ENCODE measurements at places on chromosomes 3 and 15.

DNA sequence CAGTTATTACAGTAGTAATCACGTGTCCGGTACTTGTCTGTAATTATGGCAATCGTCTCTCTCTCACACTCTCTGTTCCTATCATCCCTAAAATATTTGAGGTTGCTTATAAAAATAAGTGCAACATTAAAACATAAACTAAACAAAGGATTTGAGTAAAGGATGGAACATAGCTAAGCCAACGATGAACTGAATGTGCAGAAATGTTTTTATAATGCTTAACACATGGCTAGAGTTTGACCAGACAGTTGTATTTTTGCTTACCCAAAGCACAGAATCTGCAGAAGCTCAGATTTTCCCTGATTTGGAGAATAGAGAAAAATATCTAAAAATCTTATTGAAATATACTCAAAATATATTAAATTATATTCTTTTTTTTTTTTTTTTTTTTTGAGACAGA is 1030.9 kb downstream of the NAALADL2 start:
- DNase-seq: no peak

- DNase-seq: no peak
Measured at GRCh38 chr3:10928961-10929471, 63.5 kb upstream of the SLC6A1 start.

GRCh38 chr3:188904670-188905069 is 267.1 kb upstream of the TPRG1 start:
- no peak for DNase-seq

DNA sequence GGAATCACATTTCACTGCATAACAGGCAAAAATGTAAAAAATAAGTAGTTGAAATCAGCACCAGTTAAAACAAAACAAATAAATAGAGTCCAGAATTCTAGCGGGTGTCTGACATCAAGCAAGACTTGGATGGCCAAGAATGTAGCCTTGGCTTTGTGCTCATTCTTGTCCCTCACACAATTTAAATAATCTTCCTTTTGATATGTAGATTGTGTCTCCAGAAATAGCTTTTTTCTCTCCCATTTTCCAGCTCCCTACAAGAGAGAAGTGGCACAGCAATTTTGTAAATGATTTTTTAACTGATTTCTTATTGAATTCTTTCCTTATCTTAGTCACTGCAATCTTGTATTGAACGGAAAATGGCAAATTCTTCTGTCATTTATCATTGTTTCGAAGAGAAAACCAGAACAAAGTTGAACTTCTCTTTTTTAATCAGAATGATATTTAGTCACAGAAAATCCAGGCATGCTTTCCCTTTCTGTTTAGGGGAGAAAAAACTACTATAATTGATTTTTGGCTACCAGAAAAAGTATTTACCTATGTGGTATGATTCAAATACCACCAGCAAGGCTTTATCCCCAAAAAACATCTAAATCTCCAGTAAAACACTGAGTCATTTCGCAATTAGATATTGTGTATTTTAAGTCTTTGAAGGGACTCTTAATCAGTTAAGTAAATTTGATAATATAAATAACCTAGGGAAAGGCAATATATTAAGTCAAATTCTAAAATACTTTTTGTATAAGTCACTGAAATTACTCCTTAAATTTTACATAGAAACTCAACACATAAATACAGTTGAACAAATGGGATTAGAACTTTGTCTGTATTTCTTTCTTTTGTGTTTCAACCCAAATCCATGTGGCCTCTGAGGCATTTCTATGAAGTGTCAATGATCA is 481.7 kb downstream of the GBE1 start:
- DNase-seq: no peak

GRCh38 chr3:107651782-107652181 is 129.0 kb downstream of the BBX start:
- no peak for DNase-seq

DNA sequence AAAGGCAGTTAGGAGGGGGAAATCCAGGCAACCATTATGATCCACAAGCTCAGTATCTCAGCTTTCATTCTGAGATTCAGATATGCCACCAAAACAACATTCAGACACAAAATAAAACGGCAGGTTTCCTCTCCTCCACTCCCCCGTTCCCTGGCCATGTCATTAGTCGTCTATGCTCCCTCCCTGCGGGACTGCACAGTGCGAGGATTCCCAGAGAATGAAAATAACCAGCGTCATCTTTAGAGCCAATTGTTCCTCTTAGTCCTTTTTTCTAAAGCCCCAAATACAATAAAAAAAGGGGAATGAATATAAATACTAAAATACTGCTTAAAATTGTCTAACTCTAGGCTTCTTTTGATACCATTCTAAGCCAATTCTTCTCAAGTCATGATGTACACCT is 7.8 kb upstream of the SLCO3A1 start:
- DNase-seq: no peak

DNA sequence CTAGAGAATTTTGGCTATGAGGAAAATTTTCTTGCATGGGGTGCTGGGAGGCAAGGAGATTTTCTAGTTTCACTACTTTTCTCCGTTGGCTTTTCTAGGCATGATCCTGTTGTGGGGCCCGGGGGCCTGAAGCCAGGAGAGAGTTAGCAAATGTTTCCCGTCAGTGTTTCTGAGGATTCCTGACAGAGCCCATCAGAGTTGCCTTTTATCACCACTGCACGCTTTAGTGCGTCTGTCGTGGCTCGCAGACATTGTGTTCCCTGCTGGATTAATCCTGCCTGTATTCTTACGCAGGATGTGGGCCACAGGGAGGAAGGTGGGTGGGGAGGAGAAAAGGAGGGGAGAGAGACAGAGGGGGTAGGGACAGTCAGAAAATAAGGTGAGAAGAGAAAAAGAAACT is 18.1 kb upstream of the BOC start:
- no peak for DNase-seq

GRCh38 chr3:100737334-100737733 is 28.0 kb downstream of the TFG start:
- DNase-seq: no peak

DNA sequence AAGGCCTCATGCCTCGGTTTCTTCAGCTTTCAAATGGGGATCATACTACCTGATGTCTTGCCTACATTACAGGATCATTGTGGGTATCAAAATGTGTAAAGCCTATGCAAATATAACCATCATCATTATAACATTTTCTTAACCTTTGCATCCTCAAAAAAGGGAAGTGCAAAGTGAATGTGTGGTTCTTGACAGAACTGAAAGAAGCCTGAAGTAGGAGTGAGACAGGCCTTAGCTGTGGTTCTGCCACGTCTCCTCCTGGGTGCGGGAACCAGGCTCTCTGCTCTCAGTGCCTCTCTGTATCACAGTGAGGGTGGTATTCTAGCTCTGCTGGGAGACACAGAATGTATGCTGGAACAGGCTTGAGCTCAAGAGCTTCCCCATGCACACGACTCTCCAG is 316.9 kb upstream of the ICE2 start:
- DNase-seq: no peak

GRCh38 chr3:127684871-127685707 is 12.3 kb downstream of the ABTB1 start:
- DNase-seq: no peak

DNA sequence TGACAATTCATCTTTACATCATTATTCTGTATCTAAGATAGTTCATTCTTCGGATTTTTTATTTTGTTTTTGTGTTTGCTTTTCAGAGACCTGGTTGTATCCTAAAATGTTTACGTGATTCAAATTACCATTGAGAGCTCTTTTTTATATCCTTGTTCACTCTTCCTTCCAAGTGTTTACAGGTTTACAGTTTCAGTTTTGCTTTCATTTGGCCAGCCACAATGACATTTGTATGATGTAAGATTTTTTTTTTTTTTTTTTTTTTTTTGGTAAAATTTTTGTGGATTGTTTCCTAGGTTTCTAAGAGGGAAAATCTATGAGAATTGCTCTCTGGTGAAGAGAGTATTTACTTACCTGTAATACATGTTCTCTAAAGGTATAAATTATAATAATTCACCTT is 55.0 kb downstream of the SETD5 start:
- DNase-seq: no peak

DNA sequence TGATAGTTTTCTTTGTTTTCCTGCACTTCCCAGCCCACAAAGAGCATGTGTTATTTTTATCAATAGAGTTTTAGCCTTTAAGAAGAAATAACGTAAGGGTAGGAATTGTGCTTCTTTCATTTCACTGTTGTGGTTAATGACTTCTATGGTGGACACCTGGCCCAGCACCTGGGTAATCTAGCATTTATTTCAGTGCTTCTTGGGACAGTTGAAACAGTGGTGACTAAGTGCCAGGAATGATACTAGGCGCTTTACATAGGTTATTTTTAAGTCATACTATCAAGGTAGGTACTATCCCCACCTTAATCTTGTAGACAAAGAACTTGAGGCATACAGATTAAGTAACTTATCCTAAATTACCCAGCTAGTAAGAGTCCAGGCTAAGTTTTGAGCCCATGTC is 243.8 kb downstream of the SOX2 start:
- no peak for DNase-seq

- DNase-seq: no peak
Measured at GRCh38 chr3:57959423-57960173, 48.6 kb upstream of the FLNB start.

DNA sequence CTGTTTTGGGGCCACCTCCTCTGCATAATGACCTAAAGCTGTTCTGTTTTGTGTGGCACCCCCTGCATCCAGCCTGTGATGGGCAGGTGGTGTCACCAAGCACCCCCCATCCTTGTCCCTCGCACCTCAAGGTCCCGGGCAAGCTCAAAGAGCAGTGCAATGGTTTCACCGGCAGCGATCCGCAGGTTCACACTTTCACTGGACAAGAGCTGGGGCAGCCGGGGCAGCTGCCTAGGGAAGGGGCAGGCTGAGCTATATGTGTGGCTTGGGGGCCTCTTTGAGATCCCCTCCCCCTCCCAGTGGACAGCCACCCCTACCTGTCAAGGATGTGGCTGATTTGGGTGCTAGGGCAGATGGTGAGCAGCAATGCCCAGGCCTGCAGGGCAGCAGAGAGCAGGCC is 3.1 kb downstream of the IFRD2 start:
- no peak for DNase-seq

GRCh38 chr3:9384141-9384828 is 13.1 kb upstream of the SETD5 start:
- no peak for DNase-seq

- DNase-seq: no peak
Measured at GRCh38 chr3:134824791-134825190, 29.7 kb downstream of the EPHB1 start.

DNA sequence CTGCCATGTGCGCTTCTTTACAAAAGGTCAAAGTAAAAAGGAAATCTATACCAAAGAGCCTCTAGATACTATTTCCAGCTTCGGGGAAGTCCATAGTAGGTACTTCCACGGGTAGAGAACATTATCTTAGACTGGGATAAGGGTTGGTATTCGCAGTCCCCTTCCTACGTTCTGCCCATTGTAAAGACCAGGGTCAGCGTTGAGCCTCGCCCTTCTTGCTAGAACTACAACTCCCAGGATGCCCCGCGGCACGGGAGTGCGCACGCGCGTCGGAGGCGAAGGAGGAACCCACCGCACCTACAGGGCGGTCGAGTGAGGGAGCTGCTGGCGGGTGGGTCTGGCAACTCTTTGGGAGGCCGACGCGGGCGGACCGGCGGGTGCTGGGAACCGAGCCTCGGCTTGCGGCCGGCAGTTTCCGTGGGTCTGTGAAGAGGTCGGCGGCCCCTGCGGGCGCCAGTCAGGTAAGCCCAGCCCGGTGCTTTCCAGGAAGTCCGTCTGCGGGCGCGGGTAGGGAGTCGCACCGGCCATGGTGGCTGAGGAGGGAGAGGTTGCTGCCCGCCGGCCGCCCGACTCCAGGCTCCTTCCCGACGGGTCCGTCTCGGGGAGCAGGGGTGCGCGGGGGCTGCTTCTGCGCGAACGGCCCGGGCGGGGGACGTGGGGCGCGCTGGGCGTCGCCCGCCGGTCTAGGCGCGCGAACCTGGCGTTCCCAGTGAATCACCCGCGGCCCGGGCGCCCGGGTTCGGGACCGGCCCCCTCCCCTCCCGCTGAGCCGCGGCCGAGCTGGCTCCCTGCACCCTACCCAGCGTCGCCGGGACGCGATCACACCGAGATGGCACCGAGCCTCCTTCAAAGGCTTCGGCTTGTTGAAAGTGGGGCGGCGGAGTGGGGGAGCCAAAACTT is at the start of gene TMOD3:
Gene TMOD3 (plus strand): TSS at position 278 of the 900 bp plus-strand sequence. CDS start 33,232 bp downstream, outside the sequence.
- peak; percentile 78 for DNase-seq

- DNase-seq: no peak
Measured at GRCh38 chr3:114151091-114151490, 27.8 kb downstream of the DRD3 start.

GRCh38 chr3:185981621-185982020 is 43.8 kb upstream of the TRA2B start:
- DNase-seq: no peak

DNA sequence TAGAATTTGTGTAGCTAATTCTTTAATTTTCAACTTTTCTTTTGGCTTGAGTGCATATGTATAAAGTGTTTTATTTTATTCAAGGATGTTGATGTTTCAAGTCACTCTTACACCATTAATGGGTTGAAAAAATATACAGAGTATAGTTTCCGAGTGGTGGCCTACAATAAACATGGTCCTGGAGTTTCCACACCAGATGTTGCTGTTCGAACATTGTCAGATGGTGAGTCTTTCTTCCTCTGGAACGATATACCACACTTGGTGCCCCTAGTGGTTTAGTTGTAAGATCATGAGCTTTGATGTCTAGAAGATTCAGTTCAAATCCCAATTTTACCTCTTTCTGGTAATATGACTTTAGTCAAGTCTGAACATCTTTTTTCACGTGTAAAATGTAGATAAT is 119.3 kb downstream of the HCN4 start:
- no peak for DNase-seq

GRCh38 chr3:52860424-52860768 is 25.6 kb upstream of the MUSTN1 start:
- no peak for DNase-seq

- DNase-seq: no peak
Measured at GRCh38 chr15:75508840-75509532, 57.5 kb upstream of the SIN3A start.

GRCh38 chr15:59180945-59181600 is 25.6 kb upstream of the LDHAL6B start:
- DNase-seq: no peak

- no peak for DNase-seq
Measured at GRCh38 chr3:153087595-153088566, 74.1 kb upstream of the RAP2B start.

DNA sequence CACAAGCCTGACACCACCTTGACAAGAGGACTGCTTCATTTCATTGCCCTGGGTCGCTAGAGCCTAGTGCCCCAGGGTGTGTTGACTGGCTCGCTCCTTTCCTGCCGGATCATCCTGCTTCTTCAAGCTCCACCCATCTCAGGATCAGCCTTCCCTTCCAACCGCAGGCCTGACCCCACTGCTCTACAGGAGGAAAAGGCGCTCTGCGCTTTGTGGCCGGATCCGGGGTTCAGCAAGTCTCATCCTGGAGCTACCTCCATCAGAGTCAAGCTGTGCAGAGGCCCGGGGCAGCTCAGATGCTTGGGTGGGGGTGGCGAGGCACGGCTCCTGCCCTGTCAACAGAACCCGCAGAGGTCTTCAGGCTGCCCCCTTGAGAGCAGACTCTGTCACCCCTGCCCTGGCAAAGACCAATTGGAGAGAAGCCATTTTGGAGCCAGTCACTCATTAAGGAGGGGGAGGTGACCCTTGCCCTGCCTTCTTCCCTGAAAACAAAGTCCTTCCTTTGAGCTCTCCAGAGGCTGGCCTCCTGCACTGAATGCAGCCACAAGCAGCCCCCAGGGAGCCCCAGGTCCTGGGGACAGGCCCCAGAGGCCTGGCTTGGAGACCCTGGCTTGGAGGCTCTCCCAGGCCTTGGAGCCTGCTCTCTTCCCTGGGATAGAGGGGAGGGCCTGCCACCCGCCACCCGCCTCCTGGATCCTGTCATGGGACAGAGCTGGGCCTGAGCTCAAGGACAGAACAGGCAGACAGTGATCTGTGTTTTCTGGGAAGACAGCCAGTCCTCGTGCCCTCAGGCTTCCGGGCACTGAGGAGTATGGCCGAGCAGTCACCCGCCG is 80.3 kb downstream of the CPN2 start:
- DNase-seq: no peak

Measured in stimulated activated CD4-positive, alpha-beta T cell treated with anti-CD3 and anti-CD28 coated beads, TNF-alpha, amount 100 ng/mL, for 48 hours (primary cell).